ENCODE measurements at places on chromosomes 2 and 18. TPM values are rescaled to one million over a fixed set of nuclear protein-coding genes. Genes with fewer than 3 reads are reported as not detected.

DNA sequence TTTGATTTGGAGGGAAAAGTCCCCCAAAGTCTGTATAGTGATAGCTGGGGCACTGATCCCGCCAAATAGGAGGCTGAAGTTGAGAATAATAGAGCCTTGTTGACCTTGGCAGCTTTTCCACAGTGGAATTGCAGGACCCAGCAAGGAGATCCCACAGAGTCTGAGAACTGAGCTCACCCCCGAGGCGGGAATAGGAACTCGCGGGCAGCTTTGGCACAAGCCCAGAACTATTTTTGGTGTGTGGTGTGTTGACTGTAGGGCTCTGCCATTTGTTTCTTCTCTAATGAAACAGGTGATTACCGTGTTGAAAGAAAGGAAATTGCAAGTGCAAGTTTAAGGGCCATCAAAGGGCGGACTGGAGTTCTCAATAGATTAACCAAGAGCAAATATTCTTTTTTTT, 34.0 kb downstream of the SH3RF3 start:
- DNase-seq = no peak

GRCh38 chr2:55049043-55049820, 1.0 kb downstream of the RTN4 start:
- peak; percentile 36 for DNase-seq

- no peak for DNase-seq
Measured at GRCh38 chr2:171387052-171387451, 46.7 kb downstream of the METTL8 start.

AQP12B gene
- not detected for polyA plus RNA-seq

DNA sequence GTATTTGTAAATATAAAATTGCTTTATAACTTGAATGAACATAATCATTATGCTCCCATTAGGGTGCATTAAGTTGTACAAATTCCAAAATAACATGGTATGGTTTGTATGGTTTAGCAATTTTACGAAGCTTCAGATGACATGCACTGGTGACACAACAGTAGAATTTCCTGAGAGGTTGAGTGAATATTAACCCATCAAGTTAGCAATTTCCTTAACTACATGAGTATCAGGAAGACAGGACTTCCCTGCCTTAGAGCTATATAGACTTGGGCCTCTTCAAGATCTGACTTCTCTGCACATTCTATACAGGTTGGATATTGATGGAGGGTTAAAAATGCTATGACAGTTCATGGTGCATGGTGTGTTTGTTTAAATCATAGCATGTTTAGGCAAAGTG, 60.2 kb downstream of the ZC3H6 start:
- no peak for DNase-seq

DNA sequence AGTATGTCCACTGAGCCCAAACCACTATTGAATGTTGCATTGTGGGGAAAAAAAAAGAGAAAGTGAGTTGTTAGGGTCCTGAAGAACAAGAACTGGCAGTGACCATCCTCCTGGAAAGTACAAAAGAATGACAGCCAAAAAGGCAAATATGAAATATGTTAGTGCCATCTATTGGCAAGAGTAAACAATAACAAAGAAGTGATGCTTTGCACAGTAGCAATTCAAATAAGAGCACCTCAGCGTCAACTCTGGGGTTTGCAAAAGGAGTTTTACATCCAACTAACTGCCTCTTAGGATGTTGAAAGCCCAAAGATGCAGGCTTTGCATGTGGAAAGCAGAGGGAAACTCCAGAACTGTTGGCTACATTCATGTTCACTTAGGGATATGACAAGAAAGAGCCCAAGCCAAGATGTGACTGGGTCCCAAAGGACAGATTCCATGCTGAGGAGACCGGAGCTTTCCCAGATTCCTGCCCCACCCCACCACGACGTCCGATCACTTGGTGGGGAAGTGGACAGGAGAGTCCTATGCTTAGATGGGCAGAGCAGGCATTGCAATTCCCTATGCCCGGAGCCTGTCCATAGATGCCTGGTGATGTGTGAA, 15.6 kb downstream of the TRABD2A start:
- no peak for DNase-seq

GRCh38 chr2:238929242-238930081, 81.6 kb downstream of the TWIST2 start:
- DNase-seq = no peak

AKAIN1 gene
- not detected for polyA plus RNA-seq

- no peak for DNase-seq
Measured at GRCh38 chr18:75775121-75775520, 347.6 kb upstream of the SMIM21 start.

TNFAIP6 gene
- polyA plus RNA-seq = 1.1 TPM

SERPINB11 gene
- not detected for polyA plus RNA-seq

DNA sequence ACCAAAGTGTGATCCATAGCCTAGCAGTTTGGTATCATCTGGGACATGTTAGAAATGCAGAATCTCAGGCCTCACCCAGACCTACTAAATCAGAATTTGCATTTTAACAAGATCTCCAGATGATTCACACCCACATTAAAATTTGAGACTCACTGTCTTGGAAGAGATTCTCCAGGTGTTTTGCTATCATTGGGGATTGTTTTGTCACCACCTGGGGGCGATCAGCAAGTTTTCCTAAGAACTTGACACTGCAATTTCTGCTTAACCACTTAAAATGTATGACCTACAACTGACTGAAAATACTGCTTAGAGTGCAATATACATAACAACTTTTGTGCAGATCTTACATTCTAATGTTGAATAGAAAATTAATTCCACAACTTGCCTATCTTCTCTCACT, 18.9 kb upstream of the ITGA4 start:
- DNase-seq = no peak

ADRA2B gene
- polyA plus RNA-seq = 8.3 TPM

ATP8B1 gene
- polyA plus RNA-seq = 1.1 TPM

GRCh38 chr2:3768960-3769765, 65.8 kb downstream of the DCDC2C start:
- DNase-seq = no peak

PLB1 gene
- polyA plus RNA-seq = 0.08 TPM

DNA sequence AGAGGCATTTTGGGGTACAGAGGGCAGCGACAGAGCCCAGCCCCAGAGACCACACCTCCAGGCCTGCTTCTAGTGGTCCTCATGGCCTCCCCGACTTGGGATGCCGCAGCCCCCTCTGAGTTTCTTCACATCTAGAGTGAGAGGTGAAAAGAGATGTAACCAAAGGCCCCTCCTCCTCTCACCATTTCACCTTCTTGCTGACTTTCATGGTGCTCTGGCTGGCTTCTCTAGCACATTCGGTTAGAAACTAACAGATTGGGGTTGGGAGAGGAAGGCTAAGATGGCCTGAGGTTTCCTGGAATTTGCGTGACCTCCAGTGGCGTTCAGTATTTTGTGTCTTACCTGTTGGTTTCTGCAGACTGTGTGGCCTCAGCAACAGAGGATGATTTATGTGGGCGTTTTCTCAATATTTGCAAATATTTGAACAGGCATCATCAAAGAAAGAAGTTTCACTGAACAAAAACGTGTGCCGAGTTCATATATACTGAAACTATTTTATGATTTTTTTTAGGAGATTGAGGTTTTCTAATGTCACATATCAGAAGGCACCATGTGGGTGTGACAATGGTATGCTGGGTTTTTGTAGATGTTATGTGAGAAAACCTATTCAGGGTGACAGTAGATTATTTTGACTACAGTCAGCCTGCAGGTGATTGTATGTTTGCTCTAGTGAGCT, 69.9 kb upstream of the BCL2L11 start:
- DNase-seq = no peak

GRCh38 chr2:38690499-38691420, 24.8 kb downstream of the GALM start:
- no peak for DNase-seq

ZBTB7C gene
- 0.15 TPM for polyA plus RNA-seq

CERKL gene
- polyA plus RNA-seq = 0.05 TPM

DNA sequence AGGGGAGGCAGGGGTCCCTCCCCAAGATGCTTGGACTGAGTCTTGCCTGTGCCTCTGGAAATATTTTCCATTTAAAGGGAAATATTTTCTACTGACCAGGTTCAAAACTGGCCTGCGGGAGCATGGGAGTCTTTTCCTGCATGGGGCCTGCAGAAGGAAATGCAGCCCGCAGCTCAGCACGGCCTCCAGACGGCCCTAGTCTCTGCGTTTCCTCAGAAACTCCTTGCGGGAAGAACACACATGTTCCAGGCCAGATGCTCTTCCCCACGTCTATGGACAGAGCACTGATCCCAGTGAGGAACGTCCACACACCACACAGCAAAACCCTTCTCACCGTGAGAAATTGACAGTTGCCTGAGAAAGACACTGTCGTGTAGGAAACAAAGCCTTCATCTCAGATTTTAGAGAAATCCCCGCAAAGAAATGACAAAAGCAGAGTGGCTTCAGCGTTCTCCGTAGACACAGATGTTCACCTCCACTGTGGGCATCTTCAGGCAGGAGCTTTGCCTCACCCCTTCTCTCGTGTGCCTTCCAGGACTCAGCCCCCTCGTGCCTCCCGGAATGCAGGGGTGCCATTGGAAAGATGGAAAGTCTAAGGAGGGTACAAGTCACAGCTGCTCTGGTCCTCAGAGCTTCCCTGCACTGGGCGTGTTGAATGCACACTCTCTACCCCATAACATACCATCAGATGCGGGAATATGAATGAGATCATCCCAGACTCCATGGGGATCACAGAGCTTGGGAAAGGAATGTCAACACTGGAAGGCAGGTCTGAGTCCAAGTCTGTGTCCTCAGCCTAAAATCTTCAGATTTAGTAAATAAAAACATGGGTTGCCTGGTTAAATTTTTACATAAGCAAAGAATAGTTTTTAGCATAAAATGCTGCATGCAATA, 438.7 kb upstream of the SALL3 start:
- peak; percentile 20 for DNase-seq

ALS2 gene
- polyA plus RNA-seq = 12.1 TPM

UPP2 gene
- polyA plus RNA-seq = not detected

GRCh38 chr18:59915606-59916005, 15.8 kb downstream of the PMAIP1 start:
- peak; percentile 32 for DNase-seq

Measured in H1 (cell line).